Activated naive CD4-positive, alpha-beta T cell treated with anti-CD3 and anti-CD28 coated beads, Interleukin-2, amount 50 U/mL, for 16 hours (primary cell): ENCODE measurements at places on chromosomes 6 and 20.

- no peak for DNase-seq
Observed at GRCh38 chr6:3471711-3472110, 14.9 kb upstream of the SLC22A23 start.

DNA sequence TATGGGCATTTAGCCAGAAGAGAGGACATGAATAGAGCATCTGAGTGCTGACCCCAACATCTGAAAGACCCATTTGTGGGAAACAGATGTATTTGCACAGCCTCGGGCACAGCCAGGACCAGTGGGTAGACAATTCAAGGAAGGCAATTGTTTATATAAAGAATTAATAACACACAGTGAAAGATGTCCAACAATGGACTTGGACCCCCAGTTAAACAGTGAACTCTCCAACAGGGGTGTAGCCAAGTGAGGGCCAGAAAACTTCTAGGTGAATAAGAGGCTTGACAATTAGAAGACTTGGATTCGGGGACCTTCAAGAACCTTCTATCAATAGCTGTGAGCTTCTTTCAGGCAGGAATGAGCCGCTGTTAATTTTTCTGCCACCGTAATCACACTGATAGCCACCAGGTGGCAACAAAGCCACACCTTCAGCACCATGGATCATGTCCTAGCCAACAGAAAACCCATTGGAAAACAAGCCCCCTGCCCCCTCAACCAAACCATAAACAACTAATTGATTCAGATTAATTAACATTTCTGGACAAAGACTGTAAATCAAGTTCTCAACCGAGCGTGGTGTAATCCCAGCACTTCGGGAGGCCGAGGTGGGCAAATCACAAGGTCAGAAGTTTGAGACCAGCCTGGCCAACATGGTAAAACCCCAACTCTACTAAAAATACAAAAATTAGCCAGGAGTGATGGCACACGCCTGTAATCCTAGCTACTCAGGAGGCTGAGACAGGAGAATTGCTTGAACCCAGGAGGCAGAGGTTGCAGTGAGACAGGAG lies 8.8 kb upstream of the SRSF6 start:
- DNase-seq = peak; percentile 33

- no peak for DNase-seq
Observed at GRCh38 chr6:168162366-168162765, 83.4 kb upstream of the FRMD1 start.

DNA sequence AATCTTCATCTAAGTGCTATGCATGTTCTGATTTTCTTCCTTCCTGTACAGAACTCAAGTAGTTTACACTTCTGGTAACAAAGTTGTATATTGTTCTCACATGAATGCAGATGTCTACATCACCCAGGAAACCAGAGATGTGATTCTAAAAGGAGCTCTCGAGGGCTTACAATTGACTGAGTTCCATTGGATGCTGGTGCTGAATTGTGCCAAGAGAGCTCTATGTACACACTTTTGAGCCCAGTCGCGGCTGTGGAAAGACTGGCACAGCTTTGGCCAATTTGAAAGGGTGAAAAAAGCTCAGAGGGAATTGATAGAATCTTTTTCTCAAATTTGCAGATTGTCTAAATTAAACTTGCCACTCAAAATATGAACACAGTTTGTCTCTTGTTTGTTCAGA lies 340.7 kb downstream of the LMBRD1 start:
- no peak for DNase-seq

DNA sequence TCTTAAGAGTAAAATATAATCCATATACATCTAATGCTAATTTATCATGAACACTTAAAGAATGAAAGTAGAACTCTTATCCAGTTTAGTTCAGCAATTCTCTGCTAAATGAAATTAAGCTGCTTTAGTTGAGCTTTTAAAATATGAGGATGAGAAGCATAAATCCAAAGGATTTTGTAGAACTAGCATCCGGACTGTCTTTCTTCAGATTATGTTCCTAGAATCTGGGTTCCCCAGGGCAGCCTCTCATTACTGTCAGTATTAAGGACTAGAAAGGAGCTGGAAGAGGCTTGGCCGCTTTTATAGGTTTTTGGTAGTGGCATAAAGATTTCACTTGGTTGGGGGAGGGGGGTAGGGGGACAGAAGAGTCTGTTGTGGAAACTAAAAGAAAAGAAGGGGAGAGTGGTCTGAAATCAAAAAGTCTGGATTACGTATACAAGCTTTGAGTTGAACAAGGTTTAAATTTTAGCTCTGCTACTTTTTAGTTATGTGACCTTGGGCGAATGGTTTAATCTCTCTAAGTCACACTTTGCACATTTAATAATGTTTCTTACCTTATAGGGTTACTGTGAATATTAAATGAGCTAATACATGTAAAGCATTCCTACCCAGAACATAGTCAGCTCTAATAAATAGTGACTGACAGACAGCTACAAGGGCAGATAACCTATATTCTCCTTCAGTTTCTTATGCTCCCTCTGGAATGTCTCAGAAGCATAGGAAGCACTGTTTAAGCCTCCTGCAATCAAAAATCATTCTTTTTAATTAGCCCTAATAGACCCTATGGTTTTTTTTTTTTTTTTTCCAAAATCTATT lies 3.7 kb downstream of the SGK1 start:
- DNase-seq = no peak

GRCh38 chr6:2492686-2493523 lies 247.5 kb upstream of the GMDS start:
- no peak for DNase-seq

GRCh38 chr6:166904101-166904746 lies 52.1 kb downstream of the RNASET2 start:
- no peak for DNase-seq

GRCh38 chr6:132511210-132511830 lies 1.6 kb downstream of the STX7 start:
- no peak for DNase-seq

DNA sequence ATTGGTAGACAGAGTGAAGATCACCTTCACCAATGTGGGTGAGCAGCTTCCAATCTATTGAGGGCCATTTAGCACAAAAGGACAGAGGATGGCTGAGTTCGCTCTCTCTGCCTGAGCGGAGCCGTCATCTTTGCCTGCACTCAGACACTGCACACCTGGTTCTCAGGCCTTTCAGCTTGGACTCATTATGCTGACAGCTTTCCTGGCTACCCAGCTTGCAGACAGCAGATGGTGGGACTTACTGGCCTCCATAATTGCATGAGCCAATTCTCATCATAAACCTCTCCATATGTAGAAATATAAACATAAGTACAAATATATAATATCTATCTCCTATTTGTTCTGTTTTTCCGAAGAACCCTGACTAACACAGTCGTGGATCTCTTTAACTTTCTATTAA lies 13.7 kb downstream of the TBXT start:
- no peak for DNase-seq
